Stimulated activated CD4-positive, alpha-beta T cell treated with anti-CD3 and anti-CD28 coated beads, Interleukin-2, amount 100 ng/mL, for 4 hours (primary cell): ENCODE measurements at places on chromosomes 6 and 20.

- DNase-seq: no peak
Measured at GRCh38 chr6:16677458-16677857, 83.8 kb downstream of the ATXN1 start.

GRCh38 chr6:99187429-99187828, 162.0 kb downstream of the FAXC start:
- no peak for DNase-seq

- no peak for DNase-seq
Measured at GRCh38 chr6:16635810-16636602, 125.3 kb downstream of the ATXN1 start.

DNA sequence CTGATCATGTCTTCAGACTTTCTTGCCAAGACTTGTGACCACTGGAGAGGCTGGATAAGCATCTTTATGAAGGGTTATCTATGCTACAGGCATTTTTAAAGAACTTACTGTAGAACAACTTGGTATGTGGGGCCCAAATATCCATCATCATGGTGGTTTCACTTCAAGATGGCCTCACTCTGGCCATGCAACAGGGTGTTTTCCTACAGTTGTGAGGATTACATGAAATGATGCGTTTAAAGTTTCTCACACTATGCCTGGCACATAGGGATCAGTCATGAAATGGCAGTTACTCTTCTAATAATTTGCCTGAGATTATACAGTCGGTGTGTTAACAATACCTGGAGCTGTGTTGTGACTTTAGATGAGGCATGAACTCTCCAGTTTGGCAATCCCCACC, 13.0 kb downstream of the SLC2A10 start:
- no peak for DNase-seq

- peak; percentile 45 for DNase-seq
Measured at GRCh38 chr20:63969838-63970713, at the start of gene ZNF512B. Gene ZNF512B, minus strand, starts transcription at chr20:63969930. Its CDS starts 1,980 bp downstream, at chr20:63967950.

DNA sequence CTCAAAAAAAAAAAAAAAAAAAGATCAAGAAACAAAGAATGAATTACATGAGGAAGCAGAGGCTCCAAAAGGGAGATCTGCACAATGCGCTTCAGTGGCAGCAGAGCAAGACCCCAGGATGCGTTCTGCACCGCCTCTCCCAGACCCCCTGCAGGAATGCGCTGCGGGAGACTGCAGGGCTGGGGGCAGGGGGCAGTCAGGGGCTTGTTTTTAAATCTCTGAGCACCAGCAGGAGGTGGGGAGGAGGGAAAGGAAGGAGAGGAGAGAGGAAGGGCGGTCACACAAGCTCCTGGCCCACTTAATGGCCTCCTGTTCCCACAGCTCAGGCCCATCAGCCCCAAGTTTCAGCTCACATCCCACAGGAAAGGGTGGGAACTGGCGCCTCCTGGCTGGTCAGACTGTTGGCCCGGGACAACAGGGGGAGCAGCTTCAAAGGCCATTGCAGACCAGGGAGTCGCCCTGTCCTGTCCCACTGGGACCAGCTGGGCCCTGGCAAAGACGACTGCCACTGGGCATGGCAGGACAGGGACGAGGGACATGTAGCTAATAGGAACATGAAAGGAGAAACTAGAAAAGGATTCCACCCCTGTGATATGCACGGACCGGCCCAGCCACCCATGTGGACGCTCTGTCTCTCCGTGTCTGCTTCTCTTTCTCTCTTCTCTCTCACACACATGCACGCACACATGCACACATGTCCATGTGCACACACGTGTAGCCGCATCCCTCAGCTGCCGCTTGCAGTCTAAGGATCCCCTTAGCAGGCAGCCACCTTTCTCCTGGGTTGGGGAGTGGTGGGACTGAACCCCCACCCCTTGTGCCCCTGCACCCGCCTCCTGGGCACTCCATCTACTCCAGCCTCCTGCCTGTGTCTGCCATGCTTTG, 34.7 kb downstream of the TFEB start:
- DNase-seq: no peak

DNA sequence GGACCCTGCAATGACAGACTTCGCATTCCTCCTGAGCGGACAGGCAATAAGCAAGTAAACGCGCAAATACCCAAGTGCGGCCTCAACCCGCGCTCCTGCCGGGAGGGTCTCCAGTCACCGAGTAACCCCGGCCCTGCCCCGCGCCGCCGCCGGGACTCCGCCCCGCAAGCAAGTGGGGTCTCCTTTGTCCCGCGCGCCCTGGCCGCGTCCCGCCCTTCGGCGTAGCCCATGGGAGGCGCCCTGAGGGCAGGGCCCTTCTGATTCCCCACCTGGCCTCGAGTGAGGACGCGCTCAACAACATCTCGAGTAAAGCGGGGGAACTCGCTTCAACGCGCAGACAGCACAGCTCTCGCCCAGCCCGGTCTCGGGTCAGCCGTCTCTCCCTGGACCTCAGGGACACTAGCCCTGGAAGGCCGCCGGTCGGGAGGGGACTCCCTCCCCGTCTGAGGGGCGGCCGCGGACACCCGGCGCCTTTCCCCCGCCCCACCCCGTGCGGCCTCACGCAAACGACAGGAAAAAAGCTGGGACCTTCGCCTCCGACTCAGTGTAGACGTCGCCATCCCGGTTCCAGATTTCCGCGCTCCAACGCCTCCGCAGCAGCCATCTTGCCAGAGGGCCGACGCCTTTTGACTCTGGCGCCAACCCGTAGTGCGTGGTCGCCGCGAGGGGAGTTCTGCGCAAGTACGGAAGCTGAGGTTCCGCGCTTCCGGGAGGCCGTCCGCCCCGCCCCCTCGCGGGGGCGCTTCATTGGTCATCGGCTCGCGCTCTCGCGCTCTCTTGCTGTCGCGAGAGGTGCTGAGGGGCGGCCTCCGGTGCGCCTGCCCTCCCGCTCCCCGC, 461 bp upstream of the GID8 start:
- peak; percentile 96 for DNase-seq

DNA sequence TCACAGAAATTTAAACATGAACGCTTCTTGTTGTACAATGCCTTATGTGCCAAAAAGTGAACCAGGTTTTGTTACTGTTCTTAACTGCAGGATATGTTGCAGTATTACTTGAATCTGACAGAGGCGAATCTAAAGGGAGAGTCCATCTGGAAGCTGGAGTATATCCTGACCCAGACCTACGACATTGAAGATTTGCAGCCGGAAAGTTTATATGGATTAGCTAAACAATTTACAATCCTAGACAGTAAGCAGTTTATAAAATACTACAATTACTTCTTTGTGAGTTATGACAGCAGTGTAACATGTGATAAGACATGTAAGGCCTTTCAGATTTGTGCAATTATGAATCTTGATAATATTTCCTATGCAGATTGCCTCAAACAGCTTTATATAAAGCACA, 19.9 kb downstream of the SMPDL3A start:
- no peak for DNase-seq

GRCh38 chr6:22471132-22471690, 98.2 kb upstream of the HDGFL1 start:
- DNase-seq: no peak

DNA sequence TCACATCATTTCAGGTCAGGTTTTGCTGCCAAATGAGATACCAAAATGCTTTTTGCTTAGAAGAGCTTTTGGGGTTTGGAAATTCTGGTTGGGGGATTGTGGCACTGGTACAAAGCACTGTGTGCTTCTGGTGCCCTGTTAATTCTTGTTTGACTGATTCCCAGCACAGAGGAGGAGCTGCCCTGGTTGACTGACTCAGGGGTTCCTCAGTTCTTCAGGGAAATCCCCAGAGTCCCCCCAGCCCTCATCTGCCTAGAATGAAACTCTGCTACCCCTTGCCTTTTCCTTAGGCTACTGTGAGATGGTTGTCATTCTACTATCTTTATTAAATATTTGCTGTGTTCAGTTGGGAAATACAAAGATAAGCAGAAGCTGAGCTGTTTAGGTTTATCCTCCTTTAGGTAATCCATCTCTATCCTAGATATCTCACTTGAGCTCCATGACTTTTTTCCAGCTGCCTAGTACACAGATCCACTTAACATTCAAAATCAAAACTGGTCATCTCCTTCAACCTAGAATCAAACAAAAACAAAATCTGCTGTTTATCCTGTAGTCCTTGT, 24.9 kb upstream of the TSPYL1 start:
- DNase-seq: no peak

GRCh38 chr6:150720774-150721233, 121.1 kb downstream of the PLEKHG1 start:
- no peak for DNase-seq

- no peak for DNase-seq
Measured at GRCh38 chr6:19865178-19865577, 28.0 kb downstream of the ID4 start.

DNA sequence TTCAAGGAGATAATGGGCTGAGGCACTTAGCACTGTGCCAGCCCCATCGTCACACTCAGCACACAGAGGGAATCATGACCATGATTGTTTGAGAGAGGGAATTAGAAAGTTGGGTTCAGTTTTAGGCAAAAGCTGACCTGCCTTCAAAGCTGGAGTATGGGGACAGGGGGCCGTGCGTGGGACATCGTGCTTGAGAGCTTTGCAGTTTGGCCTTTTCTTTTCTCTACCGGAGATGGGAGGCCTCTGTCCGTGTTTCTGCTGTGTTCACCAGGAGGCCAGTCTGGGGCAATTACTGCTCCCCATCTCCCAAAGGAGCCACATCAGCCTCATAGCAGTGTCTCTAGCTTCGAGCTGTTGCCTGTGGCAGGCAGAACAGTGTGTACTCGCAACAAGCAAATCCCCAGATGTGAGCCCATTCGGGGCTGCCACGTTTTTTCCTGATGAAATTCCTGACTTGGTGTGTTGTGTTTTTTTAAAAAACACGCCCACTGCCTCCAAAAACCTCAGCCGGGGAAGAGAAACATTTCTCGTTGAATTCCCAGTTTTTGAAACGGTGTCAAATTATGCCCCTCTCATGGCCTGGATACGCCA, 20.2 kb downstream of the EYA2 start:
- no peak for DNase-seq

- peak; percentile 54 for DNase-seq
Measured at GRCh38 chr6:26020329-26021000, 57.9 kb downstream of the TRIM38 start.
